ENCODE measurements at places on chromosomes 1 and 21. TPM values are rescaled to one million over a fixed set of nuclear protein-coding genes. Genes with fewer than 3 reads are reported as not detected.
A peak's percentile ranks its signal among the peaks of the same experiment; 100 is the strongest.

DNA sequence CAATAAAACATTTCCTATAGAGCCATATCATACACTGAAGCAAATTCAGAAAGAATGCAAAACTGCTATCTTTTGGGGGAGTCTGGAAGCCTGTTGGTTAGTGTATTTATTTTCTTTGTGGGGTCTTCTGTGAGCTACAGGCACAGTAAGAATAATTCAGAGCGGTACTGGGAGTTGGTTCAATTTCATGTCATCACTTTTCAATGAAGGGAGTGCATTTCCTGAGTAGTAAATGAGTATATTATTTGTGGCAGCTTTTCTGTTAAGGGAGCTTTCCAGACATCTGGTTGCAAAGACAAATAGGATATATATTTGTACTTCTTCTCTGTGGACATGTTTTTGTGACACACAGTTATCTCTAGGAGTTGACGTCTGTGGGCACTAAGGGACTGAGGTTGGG lies 130.6 kb downstream of the HUNK start:
- DNase-seq: no peak
- no peak overlapping the region for H3K4me3 ChIP-seq
- H3K27ac ChIP-seq: no peak overlapping the region
- H3K36me3 ChIP-seq: peaks cover 5% of the 10 kb centered on the region

DNA sequence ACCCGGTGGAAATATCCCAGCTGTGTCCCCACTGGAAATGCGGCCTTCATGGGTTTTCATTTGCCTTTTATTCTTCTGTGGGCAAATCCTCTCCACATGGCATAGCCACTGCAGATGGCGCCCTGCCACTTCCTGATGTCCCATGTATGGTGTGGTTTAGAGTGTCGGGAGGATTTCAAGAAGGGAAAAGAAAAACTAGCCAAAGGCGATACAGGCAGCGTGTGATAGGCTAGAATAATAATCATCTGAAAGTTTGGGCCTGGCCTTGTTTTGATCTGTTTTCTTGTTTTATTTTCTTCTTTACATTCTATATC lies 123.6 kb downstream of the PEX14 start:
- no peak for DNase-seq
- H3K27ac ChIP-seq: peak overlapping the region; percentile 88
- H3K4me1 ChIP-seq: peaks cover 34% of the 10 kb centered on the region
- H3K4me3 ChIP-seq: peak overlapping the region; percentile 32
- no peaks in the 10 kb centered on the region for H3K36me3 ChIP-seq
- H3K27me3 ChIP-seq: no peaks in the 10 kb centered on the region

PYHIN1 gene
- total RNA-seq: 0.98 TPM

FAM163A gene
- not detected for total RNA-seq

PPM1J gene
- 1.3 TPM for total RNA-seq

- H3K27ac ChIP-seq: no peak overlapping the region
- DNase-seq: no peak
- H3K4me1 ChIP-seq: no peaks in the 10 kb centered on the region
- no peaks in the 10 kb centered on the region for H3K36me3 ChIP-seq
- H3K27me3 ChIP-seq: peaks cover 77% of the 10 kb centered on the region
- H3K4me3 ChIP-seq: no peak overlapping the region
These were observed 80.9 kb upstream of the ZC3H12A start for GRCh38 chr1:37393173-37394120.

LCE2B gene
- not detected for total RNA-seq

F13B gene
- not detected for total RNA-seq

- peak overlapping the region; percentile 37 for H3K27ac ChIP-seq
- H3K4me3 ChIP-seq: no peak overlapping the region
- DNase-seq: no peak
- H3K27me3 ChIP-seq: no peaks in the 10 kb centered on the region
- peaks cover 86% of the 10 kb centered on the region for H3K4me1 ChIP-seq
These were observed 41.2 kb downstream of the GJA5 start for GRCh38 chr1:147719029-147719698.

GRCh38 chr1:117573386-117574023 lies 32.3 kb upstream of the TENT5C start:
- H3K4me1 ChIP-seq: peaks cover 7% of the 10 kb centered on the region
- no peak overlapping the region for H3K4me3 ChIP-seq
- H3K36me3 ChIP-seq: no peaks in the 10 kb centered on the region
- H3K27me3 ChIP-seq: no peaks in the 10 kb centered on the region
- no peak for DNase-seq
- no peak overlapping the region for H3K27ac ChIP-seq

DNA sequence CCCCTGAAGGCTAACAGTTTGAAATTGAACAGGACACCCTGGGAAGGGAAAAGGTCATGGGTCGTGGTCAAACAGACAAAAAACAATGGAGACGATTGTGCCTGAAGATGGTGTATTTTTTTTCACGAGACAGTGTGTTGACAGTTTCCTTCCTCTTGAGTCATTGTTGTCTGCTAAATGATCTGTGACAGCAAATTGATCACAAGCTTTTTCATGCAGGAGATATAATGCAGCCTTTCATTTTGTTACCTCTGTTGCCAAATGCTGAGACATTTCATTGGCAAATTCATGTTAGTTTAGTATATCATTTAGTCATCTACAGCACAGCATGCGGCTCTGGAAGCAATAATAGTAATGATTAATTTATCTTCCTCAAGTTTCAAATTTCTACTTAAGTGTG lies 27.7 kb downstream of the UBE2U start:
- DNase-seq: no peak
- no peak overlapping the region for H3K27ac ChIP-seq
- no peaks in the 10 kb centered on the region for H3K36me3 ChIP-seq
- peaks cover 11% of the 10 kb centered on the region for H3K4me1 ChIP-seq
- H3K27me3 ChIP-seq: no peaks in the 10 kb centered on the region
- H3K4me3 ChIP-seq: no peak overlapping the region

DNA sequence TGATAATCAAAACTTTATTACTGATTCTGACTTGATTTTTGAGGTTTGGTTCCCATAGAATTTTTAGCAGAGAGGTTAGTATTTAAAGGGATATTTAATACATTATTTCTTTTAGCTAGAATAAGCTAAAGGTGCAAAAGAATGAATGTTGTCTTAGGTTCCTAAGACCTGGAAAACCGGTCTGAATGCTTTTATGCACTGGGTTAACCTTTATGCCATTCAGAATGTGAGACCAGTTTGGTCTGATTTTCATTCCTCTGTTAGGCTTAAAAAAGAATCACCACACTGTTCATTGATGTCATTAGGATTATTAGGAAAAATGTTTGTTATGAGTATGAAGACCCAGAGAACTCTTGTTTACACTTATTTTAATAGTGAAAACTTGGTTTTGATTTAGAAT lies 30.1 kb downstream of the RAP1A start:
- no peak overlapping the region for H3K27ac ChIP-seq
- peak; percentile 4 for DNase-seq
- H3K4me3 ChIP-seq: no peak overlapping the region

DNA sequence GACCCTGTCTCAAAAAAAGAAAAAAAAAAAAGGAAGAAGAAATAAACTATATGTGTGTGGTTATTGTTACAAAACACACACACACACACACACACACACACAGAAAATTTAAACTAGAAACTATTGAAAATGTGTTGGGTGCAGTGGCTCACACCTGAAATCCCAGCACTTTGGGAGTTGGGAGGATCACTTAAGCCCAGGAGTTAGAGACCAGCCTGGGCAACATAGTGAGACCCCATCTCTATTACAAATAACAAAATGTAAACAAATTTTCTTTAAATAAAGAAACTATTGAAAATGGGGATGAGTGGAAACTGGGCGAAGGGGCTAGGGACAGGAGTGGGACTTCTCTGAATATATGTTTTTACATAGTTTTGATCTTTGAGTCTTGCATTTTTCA lies 23.0 kb downstream of the KIAA2013 start:
- H3K36me3 ChIP-seq: peaks cover 7% of the 10 kb centered on the region
- no peaks in the 10 kb centered on the region for H3K4me1 ChIP-seq
- H3K27me3 ChIP-seq: peaks cover 19% of the 10 kb centered on the region
- no peak overlapping the region for H3K4me3 ChIP-seq
- no peak for DNase-seq
- no peak overlapping the region for H3K27ac ChIP-seq

DNA sequence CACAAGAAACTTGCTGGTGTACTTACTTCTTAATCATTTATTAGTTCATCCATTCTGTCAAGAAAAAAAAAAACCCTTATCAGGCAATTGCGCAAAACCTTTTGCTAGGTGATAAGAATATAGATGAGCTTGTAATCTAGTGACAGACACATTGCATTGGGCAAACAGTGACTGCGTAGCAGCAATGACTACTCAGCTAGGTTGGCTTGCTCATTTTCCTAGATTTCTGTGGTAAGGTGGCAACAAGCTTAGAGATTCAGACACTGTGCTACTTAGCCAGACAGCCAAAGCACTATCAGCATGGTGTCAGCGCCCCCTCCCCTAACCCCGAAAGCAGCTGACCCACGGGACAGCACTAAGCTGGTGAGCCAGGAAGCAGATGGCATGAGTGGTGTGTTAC lies 203.1 kb downstream of the BARHL2 start:
- DNase-seq: no peak
- H3K36me3 ChIP-seq: no peaks in the 10 kb centered on the region
- peaks cover 15% of the 10 kb centered on the region for H3K27me3 ChIP-seq
- no peak overlapping the region for H3K27ac ChIP-seq
- no peak overlapping the region for H3K4me3 ChIP-seq
- H3K4me1 ChIP-seq: no peaks in the 10 kb centered on the region

DNA sequence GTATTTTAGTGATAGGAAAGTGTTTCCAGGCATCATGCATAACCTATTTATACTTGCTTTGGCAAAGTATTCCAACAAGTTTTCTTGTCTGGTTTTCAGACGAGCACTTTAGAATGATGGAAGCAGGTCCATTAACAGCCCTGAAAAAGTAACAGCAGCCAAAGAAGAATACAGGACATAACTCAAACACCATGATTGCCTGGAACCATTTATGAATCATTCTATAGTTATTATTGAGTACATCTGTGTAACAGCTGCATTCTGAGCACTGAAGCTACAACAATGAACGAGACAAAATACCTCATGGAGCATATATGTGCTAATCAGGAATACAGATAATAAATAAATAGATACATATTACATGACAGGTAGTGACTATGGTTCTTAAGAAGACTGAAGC lies 12.6 kb downstream of the IL10RB start:
- H3K4me3 ChIP-seq: no peak overlapping the region
- H3K27ac ChIP-seq: no peak overlapping the region
- DNase-seq: no peak
- no peaks in the 10 kb centered on the region for H3K4me1 ChIP-seq

GRCh38 chr1:186672596-186672995 lies 7.6 kb downstream of the PTGS2 start:
- H3K4me1 ChIP-seq: no peaks in the 10 kb centered on the region
- H3K36me3 ChIP-seq: peaks cover 4% of the 10 kb centered on the region
- DNase-seq: no peak
- H3K4me3 ChIP-seq: no peak overlapping the region

DNA sequence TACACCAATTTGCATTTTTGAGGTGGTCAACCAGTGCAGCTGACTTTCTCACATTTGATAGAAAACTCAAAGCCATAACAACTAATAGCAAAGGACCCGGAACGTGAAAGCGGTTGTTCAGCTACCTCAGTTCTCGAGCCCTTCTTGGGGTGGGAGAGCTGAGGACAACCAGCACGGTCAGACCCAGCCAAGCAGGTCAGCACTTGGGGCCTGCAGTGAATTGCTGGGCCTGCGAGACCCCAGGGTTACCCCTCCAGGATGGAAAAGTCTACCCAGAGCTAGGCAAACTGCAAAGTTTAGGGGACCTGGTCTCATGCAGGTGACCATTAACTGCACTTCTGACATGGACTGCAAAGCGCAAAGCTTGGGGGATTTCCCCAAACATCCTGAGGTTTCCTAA lies 23.8 kb upstream of the AJAP1 start:
- H3K4me1 ChIP-seq: no peaks in the 10 kb centered on the region
- H3K27me3 ChIP-seq: no peaks in the 10 kb centered on the region
- no peak overlapping the region for H3K4me3 ChIP-seq

LIN28A gene
- total RNA-seq: not detected

DNA sequence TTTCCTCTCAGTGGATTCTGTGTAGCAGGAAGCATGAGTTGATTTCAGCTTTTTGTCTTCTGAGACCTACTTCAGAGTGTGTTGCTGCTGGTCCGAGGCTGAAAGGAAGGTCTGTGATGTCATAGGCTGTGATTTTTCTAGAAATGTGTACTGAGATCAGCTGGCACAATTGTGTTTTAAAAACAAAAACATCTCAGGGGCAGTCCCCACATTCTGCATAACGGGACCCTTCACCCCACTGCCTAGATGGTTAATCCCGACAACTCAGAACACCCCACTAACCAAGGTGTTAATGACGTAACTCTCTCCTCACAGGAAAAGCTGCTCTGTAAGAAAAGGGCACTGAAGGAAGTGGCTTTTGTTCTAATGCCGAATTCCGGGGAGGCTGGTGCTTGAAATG lies 59.8 kb upstream of the PPP2R5A start:
- no peak overlapping the region for H3K4me3 ChIP-seq
- no peak overlapping the region for H3K27ac ChIP-seq
- peaks cover 31% of the 10 kb centered on the region for H3K4me1 ChIP-seq
- no peaks in the 10 kb centered on the region for H3K27me3 ChIP-seq
- no peaks in the 10 kb centered on the region for H3K36me3 ChIP-seq

SV2A gene
- total RNA-seq: 0.32 TPM

IPO9 gene
- total RNA-seq: 98.8 TPM

GRCh38 chr1:177239792-177240191 lies 69.0 kb downstream of the BRINP2 start:
- no peaks in the 10 kb centered on the region for H3K36me3 ChIP-seq
- H3K27me3 ChIP-seq: peaks cover 67% of the 10 kb centered on the region
- no peaks in the 10 kb centered on the region for H3K4me1 ChIP-seq
- H3K27ac ChIP-seq: no peak overlapping the region
- H3K4me3 ChIP-seq: no peak overlapping the region
- no peak for DNase-seq

DNA sequence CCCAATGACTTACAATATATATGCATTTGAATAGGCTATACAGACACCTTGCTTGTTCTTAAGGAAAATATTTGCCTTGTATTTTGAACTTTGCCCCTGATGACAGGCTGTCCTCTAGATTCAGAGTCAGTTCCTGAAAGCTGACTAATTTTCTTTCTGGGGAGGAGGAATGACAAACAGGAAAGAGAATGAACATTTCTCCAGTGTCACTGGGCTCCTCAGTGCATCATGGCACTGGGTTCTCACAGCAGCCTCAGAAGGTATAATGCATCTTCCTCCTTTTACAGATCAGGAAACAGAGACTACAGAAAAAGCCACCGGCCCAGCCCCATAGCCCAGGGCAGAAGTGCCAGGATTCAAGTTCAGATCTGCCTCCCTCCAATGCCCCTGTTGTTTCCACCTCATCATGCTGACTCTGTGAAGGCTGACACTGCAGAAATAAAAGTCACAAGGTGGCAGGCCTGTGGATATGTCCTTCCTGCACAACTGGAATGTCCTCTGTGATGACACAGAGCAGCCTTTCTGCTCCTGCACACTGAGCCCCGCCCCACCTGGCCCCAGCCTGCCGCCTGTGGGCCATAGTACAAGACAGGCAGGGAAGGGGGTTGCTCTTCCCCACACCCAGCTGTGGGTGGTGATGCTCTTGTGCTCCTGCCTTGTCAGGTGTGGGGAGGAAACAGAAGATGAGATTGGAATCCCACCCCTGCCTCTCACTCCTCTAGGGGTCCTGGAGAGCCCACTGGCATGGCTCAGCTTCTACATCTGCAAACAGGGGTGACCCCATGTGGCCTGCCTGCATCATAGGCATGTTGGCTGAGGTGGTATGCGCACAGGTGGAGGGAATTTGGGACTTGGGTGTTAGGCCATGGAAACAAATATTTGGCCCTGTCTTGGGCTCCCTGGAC lies 6.4 kb downstream of the TTC22 start:
- no peak overlapping the region for H3K4me3 ChIP-seq
- DNase-seq: peak; percentile 75
- H3K27me3 ChIP-seq: no peaks in the 10 kb centered on the region
- H3K4me1 ChIP-seq: peaks cover 60% of the 10 kb centered on the region
- H3K27ac ChIP-seq: peak overlapping the region; percentile 59

Measured in Calu3 (cell line).